ENCODE measurements at places on chromosomes 5 and 9. TPM values are rescaled to one million over a fixed set of nuclear protein-coding genes. Genes with fewer than 3 reads are reported as not detected.

DNA sequence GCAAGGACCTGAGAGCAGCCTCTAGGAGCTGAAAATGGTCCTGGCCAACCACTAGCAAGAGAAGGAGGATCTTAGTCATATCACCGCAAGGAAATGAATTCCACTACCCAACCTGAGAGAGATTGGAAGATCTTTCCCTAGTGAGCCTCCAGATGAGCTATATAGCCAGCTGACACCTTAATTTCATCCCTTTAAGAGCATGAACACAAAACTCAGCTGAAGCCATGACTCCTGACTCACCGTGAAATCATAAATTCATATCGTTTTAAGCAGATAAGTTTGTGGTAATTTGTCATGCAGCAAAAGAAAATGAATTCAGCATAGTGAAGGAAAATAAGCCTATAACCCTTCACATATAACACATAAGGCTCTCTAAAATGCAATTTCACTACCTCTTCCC is 23.5 kb downstream of the MAPKAP1 start:
- DNase-seq, result no peak
- no peaks in the 10 kb centered on the region for H3K4me1 ChIP-seq
- no peaks in the 10 kb centered on the region for H3K27me3 ChIP-seq
- no peak overlapping the region for H3K4me3 ChIP-seq
- no peak overlapping the region for H3K27ac ChIP-seq

DNA sequence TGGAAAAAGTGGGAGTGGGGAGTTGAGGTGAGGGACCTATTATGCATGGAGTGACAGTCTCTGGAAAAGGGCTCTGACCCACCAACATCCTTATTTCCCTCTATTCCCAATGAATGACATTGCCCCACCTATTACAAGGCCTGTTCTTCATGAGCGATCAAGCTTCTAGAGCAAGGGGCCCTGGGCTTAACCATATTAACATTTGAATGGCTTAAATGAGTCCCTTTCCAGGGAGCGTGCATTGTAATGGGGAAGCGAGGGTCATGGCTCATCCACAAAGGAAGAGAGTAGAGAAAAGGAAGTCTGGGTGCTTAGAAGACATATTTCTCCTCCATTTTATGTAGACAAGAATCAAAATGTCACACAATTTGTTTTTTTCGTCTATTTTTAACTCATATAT is 255.5 kb downstream of the CAAP1 start:
- no peak overlapping the region for H3K27ac ChIP-seq
- no peak overlapping the region for H3K4me3 ChIP-seq
- DNase-seq, result no peak
- no peaks in the 10 kb centered on the region for H3K36me3 ChIP-seq
- H3K4me1 ChIP-seq, result no peaks in the 10 kb centered on the region
- no peaks in the 10 kb centered on the region for H3K27me3 ChIP-seq

- H3K4me3 ChIP-seq, result no peak overlapping the region
- peaks cover 47% of the 10 kb centered on the region for H3K36me3 ChIP-seq
- H3K27me3 ChIP-seq, result no peaks in the 10 kb centered on the region
- no peak overlapping the region for H3K27ac ChIP-seq
- H3K4me1 ChIP-seq, result no peaks in the 10 kb centered on the region
- DNase-seq, result peak; percentile 90
Observed at GRCh38 chr5:141992349-141992963, 20.4 kb downstream of the GNPDA1 start.

- H3K4me1 ChIP-seq, result peaks cover 22% of the 10 kb centered on the region
- peaks cover 3% of the 10 kb centered on the region for H3K27me3 ChIP-seq
Observed at GRCh38 chr5:127030259-127031146, at the start of gene MARCHF3. MARCHF3 (minus strand) TSS chr5:127030558; CDS start chr5:126918171, 112,387 bp downstream.

GRCh38 chr9:35105571-35106342 is 2.8 kb upstream of the STOML2 start:
- no peak for DNase-seq
- H3K27me3 ChIP-seq, result no peaks in the 10 kb centered on the region
- no peak overlapping the region for H3K27ac ChIP-seq
- H3K4me1 ChIP-seq, result peaks cover 28% of the 10 kb centered on the region
- H3K4me3 ChIP-seq, result no peak overlapping the region

- H3K4me3 ChIP-seq, result no peak overlapping the region
- H3K4me1 ChIP-seq, result no peaks in the 10 kb centered on the region
- no peaks in the 10 kb centered on the region for H3K36me3 ChIP-seq
- H3K27me3 ChIP-seq, result no peaks in the 10 kb centered on the region
Observed at GRCh38 chr9:123656565-123656964, 273.4 kb downstream of the DENND1A start.

DNA sequence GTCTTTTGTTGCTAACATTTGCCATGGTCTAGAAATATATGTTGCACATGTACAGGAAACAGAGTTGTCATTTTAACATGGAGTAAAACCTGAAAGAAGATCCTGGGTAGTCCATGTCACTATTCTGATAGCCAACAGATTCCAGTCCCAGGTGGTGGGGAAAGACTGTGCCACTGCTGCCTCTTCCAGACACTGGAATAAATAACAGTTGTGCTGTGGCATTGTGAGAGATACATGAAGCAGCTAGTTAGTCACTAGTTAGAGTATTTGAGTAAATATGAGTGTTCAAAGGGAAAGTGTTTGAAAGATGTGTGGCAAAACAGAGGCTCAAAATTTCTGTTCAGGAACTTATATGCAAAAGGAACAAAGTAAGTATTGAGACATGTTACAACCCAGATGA is 1408.3 kb downstream of the EFNA5 start:
- no peak overlapping the region for H3K4me3 ChIP-seq
- no peaks in the 10 kb centered on the region for H3K4me1 ChIP-seq
- H3K36me3 ChIP-seq, result no peaks in the 10 kb centered on the region
- H3K27me3 ChIP-seq, result no peaks in the 10 kb centered on the region

DNA sequence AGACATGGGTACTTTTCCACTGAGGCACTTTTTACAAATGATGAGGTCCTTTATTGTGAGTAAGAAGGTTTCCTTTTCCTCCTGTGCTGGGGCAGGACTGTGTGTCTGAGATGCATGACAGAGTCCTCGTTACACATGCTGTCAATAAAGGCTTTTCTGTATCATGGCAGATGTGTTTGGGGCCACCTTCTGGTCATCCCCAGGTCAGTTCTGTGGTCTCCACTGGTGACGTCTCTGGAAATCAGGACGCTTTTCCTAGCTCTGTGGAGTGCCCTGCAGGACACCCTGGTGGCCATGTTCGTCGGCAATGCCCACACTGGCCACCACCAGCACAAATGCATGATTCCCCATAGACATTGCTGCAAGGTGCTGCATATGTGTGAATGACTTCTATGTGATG is 2.8 kb downstream of the CMBL start:
- no peak overlapping the region for H3K4me3 ChIP-seq
- no peaks in the 10 kb centered on the region for H3K4me1 ChIP-seq
- peaks cover 4% of the 10 kb centered on the region for H3K27me3 ChIP-seq
- no peak overlapping the region for H3K27ac ChIP-seq

DNA sequence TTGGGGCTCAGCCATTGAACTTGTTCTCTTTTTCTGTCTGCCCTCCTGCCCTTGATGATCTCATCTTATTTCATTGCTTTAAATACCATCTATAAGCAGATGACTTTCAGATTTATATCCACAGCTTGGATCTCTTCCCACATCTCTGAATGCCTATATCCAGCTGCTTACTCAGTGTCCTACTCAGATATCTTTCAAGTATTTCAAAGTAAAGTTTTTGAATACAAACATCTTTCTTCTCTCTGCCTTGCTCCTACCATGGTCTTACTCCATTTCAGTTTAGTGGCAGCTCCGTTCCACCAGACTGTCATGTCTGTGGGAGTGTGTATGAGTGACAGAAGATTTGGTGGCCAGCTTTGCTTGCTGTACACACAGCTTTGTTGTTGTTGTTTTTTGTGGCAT is 59.7 kb downstream of the ERBIN start:
- peaks cover 6% of the 10 kb centered on the region for H3K36me3 ChIP-seq
- DNase-seq, result no peak
- no peak overlapping the region for H3K4me3 ChIP-seq
- no peaks in the 10 kb centered on the region for H3K27me3 ChIP-seq

DNA sequence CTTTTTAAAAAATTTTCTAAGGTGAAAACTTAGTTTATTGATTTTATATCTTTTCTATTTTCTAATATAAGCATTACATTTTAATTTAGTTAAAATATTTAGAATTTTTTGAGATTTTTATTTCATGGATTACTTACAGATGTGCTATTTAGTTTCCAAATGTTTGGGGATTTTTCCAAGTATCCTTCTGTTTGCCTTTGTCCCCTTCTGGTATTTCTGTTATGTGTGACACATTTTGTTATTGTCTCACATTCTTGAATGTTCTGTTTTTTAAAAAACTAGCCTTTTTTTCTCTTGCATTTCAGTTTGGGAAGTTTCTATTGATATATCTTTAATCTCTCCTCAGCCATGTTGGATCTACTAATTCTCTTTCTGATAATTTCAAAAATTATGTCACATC is 234.9 kb downstream of the FAM170A start:
- no peak for DNase-seq
- no peaks in the 10 kb centered on the region for H3K4me1 ChIP-seq
- no peaks in the 10 kb centered on the region for H3K27me3 ChIP-seq
- H3K27ac ChIP-seq, result no peak overlapping the region
- H3K4me3 ChIP-seq, result no peak overlapping the region

- H3K36me3 ChIP-seq, result no peaks in the 10 kb centered on the region
- no peak overlapping the region for H3K4me3 ChIP-seq
- H3K27ac ChIP-seq, result no peak overlapping the region
- no peaks in the 10 kb centered on the region for H3K4me1 ChIP-seq
- no peaks in the 10 kb centered on the region for H3K27me3 ChIP-seq
Observed at GRCh38 chr5:116528519-116529234, 45.9 kb downstream of the SEMA6A start.

DNA sequence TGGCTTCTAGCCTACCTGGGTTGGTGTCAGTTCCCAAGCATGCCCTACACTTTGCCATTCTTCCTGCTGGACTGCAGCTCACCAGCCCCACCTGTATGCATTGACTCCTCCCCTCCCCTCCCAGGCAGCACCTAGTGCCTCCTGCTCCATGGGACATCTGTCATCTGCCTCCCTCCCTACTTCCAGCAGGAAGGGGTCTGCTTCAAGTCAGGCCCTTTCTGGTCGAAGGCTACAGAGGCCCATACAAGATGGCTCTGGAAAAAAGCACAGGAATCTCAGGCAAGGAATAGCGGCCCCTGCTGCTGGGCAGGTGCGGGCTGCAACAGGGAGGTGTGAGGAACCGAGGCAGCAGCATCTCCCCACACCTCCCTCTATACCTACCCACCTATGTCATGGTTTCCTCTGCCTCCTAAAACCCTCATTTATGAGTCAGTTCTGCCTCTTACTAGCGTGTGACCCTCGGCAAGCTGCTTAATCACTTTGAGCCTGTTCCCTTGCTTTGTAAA is 19.7 kb downstream of the WWC1 start:
- DNase-seq, result no peak
- no peak overlapping the region for H3K27ac ChIP-seq
- H3K27me3 ChIP-seq, result no peaks in the 10 kb centered on the region
- no peaks in the 10 kb centered on the region for H3K36me3 ChIP-seq
- H3K4me3 ChIP-seq, result no peak overlapping the region

DNA sequence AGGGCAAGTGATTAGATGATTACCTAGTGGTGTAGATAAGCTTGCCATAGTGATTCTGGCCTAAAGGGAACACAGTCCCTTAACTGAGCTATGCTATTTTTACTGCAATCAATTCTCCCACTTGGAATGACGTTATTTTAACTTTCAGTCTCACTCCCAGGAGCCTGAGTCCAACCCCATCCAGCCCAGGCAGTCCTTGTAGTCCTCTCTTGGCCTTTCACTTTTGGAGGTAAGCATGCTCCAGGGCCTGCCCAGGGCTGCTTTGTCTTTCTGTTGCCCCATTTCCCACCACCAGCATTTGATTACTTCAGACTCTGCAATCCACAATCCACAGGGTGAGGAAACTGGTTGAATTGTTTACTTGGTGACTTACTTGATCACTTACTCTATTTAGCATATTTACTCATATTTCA is 233.0 kb downstream of the CD180 start:
- no peaks in the 10 kb centered on the region for H3K4me1 ChIP-seq
- H3K4me3 ChIP-seq, result no peak overlapping the region
- H3K27me3 ChIP-seq, result no peaks in the 10 kb centered on the region
- H3K36me3 ChIP-seq, result no peaks in the 10 kb centered on the region
- H3K27ac ChIP-seq, result no peak overlapping the region

- H3K27me3 ChIP-seq, result peaks cover 2% of the 10 kb centered on the region
- DNase-seq, result no peak
- H3K4me3 ChIP-seq, result no peak overlapping the region
- H3K4me1 ChIP-seq, result peaks cover 12% of the 10 kb centered on the region
- no peak overlapping the region for H3K27ac ChIP-seq
Observed at GRCh38 chr9:127229691-127230417, 34.7 kb upstream of the GARNL3 start.

DNA sequence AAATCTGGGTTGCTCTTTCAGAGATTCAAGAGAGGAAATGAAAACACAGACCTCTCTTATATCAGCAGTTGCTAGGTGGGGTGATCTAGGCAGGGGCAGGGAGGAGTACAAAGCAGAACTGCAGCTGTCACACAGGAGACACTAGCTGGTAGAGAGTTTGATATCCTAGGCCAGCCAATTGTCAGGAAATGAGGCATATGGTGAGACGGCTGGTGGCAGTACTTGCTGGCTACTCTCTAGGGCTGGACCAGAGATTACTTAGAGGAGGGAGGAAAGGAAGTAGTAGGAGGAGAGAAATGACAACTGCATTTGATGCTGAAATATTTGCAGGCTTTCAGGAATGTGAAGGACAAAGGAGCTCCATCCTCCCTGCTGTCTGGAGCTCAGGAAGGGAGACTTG is 113.8 kb downstream of the TRIM32 start:
- H3K27ac ChIP-seq, result no peak overlapping the region
- DNase-seq, result no peak
- H3K4me1 ChIP-seq, result no peaks in the 10 kb centered on the region
- H3K27me3 ChIP-seq, result no peaks in the 10 kb centered on the region
- no peaks in the 10 kb centered on the region for H3K36me3 ChIP-seq

DNA sequence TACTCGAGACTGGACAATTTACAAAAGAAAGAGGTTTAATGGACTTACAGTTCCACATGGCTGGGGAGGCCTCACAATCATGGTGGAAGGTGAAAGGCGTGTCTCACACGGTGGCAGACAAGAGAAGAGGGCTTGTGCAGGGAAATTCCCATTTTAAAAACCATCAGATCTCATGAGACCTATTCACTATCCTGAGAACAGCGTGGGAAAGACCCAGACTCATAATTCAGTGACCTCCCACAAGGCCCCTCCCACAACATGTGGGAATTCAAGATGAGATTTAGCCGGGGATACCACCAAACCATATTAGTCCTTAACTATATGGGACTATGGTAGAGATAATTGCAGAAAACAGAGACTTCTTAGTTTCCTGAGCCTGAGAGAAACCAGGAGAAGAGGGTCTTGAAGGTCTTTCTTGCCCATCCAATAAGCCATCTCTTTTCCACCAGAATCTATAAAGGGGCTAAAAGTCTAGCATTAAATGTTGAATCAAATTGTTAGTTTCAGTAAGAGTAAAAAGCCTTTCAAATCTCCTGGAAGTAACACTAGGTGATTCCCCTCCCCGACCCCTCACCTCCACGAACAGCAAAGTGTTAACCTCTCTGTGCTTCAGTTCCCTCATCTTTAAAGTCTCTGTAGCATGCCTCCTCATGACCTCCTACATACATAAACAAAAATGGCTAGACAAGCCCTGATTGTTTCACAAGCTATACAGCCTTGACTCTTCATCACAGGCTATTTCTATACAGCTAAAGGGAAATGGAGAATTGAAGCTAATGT is 259.1 kb downstream of the TMEM167A start:
- no peaks in the 10 kb centered on the region for H3K27me3 ChIP-seq
- H3K4me1 ChIP-seq, result no peaks in the 10 kb centered on the region
- no peak for DNase-seq
- H3K36me3 ChIP-seq, result no peaks in the 10 kb centered on the region

PCDHB7 gene
- total RNA-seq, result not detected

RGS7BP gene
- not detected for total RNA-seq

ARRDC1 gene
- total RNA-seq, result 105 TPM

BRD3 gene
- total RNA-seq, result 52.8 TPM

TLR4 gene
- total RNA-seq, result 15.4 TPM

STPG3 gene
- total RNA-seq, result not detected

CDC25C gene
- total RNA-seq, result 0.48 TPM

ZNF366 gene
- not detected for total RNA-seq

PCDHA11 gene
- total RNA-seq, result not detected

Measured in natural killer cell (primary cell).